CD4-positive, alpha-beta T cell treated with Interleukin-10 for 1 hour (primary cell): ENCODE measurements at places on chromosomes 3 and 15.

DNA sequence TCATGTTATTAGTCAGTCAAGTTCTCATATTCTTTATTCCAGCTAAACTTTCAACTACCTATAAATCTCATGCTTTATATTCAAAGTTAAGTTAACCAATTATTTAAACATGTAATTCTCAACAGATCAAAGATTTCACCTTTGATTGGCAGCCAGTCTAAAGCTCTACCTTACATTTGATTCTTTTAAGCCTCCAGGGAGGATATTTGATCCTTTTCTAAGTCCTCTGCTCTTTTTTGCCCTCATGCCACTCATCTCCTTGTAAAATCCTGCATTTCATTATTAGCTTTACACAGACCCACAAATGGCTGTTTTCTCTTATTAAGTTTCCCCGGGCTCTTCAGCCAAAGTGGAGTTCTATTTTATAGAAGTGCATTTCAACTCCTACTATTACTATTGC is 134.1 kb downstream of the NLGN1 start:
- no peak for DNase-seq

- DNase-seq, result no peak
These were observed 1187.6 kb downstream of the SI start for GRCh38 chr3:163890661-163891060.

DNA sequence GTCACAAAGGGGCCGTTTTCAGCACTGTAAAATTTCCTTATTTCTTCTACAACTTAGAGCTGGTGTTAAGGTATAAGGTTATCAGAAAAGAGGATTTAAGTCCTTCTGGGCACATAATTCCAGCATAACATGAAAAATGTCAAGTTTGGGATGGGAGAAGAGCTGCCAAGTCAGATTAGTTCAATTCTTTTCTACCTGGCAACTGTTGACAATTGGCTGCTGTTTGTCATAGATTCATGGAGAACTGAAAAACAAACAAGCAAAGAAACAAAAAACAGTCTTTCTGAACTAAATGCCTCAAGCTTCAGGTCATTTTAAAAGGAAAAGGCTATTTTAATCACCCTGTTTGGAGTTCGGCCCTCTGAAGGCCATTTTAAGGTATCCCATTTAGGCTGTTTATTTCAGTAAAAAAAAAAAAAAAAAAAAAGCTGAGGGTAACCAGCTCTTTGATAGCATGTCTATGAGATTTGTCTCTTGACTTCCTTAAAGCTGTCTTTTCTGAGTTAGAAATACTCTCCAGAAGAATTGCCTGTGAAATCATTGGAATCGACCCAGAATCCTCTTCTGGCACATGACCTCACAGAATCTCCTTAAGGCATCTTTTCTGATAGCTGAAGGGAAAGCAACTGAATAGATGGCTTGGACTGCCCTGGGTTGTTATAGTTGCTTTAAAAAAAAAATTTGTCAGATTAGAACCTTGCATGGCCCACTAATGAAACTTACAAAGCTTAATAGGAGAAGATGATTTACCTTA is 173.3 kb downstream of the SEMA6D start:
- no peak for DNase-seq

DNA sequence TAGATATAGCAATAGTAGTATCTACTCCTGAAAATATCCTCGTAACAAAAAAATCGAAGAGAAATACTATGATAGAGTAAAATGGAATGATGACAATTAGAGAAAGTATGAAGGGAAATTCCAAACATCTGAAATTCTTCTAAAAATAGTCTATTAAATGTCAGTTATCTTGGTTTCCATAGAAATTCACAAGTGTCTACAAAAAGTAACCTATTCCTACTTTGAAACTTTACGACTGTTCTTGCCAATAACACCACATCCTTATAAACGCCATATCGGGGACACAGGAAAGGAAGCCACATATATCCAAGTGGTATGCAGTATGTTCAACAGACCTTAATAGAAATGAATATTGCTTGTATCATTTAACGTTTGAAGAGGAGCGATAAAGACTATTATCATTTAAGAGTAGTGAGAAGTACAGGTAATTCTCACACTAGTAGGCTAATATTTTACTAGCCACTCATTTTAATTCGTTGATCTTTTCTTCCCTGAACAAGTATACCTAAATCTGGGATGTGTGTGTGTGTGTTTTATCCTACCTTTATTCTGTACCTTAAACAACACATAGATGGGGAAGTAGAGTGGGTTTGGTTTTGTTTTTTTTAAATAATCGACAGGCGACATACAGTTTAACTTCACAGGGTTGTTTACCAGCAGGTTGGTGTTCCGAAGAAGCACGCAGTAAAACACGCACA is 1.2 kb downstream of the GPR176 start:
- no peak for DNase-seq

DNA sequence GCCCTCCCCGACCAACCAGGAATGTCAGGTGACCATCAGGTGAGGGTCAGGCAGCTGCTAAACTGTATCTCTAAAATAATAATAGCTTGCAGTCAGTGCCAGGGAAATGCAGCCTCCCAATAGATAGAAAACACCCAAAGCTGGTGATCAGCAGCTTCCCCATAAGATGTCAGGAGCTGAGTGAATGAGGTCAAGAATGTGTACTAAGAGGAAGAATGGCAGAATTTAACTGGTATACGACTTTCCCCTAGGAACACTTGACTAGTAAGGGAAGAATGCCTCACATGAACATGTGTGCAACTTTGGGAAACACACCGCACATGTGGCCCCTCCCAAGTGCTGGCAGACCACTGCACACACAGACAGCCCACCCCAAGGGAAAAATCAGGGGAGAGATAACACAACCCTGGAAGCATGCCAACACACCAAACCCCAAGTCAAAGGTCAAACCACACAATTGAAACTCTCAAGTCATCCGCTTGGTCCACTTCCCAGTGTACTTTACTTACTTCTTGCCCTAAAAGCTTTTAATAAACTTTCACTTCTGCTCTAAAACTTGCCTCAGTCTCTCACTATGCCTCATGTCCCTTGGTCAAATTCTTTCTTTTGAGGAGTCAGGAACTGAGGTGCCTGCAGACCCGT is 806.5 kb downstream of the OTOL1 start:
- DNase-seq, result no peak

DNA sequence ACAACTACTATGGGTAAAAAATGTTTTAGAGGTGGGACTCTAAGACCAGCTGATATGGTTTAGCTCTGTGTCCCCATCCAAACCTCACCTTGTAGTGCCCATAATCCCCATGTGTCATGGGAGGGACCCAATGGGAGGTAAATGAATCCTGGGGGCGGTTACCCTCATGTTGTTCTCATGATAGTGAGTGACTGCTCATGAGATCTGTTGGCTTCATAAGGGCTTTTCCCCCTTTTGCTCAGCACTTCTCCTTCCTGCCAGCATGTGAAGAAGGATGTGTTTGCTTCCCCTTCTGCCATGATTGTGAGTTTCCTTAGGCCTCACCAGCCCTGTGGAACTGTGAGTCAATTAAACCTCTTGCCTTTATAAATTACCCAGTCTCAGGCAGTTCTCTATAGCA is 45.7 kb downstream of the FAM98B start:
- no peak for DNase-seq
